NCI-H2227 treated with DMSO at 0.1 percent for 48 hours (cell line): ENCODE measurements at places on chromosomes 13 and 19.

GRCh38 chr19:51114087-51114729, 6.0 kb upstream of the CTU1 start:
- no peak for DNase-seq

GRCh38 chr19:38663156-38663651, 15.8 kb downstream of the ACTN4 start:
- DNase-seq, result no peak

DNA sequence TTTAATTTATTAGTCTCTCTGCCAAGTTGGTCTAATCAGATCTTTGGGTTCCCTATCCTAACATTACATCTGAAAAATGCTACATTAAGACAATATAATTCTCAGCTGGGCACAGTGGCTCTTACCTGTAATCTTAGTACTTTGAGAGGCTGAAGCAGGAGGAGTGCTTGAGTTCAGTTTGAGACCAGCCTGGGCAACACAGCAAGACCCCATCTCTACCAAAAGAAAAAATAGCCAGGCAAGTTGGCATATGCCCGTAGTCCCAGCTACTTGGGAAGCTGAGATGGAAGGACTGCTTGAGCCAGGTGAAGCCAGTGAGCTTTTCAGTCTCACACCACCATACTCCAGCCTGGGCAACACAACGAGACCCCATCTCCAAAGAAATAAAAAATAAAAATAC, 95.0 kb downstream of the KLF12 start:
- no peak for DNase-seq

GRCh38 chr13:48156466-48156865, 61.6 kb upstream of the MED4 start:
- no peak for DNase-seq

- no peak for DNase-seq
Measured at GRCh38 chr19:5171711-5172110, 168.9 kb downstream of the PTPRS start.

DNA sequence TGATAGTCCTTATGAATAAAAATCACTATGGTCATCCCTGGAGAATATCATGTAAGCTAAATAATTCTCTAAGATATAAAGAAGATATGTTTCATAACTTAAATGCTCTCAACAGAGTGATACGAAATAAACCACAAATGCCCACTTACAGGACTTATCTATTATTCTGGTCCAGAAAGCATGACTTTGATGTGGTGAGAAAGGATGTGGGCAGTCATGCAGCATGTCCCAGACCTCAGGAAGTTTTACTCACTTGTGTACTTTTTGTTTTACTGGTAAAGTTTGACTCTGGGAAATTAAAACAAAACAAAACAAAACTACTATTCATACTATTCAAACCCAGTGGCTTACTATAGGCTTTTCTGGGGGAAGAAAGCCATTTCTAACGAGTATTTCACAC, 483.2 kb upstream of the SLITRK6 start:
- no peak for DNase-seq
